ENCODE measurements at places on chromosomes 12 and 14.
A peak's percentile ranks its signal among the peaks of the same experiment; 100 is the strongest.

DNA sequence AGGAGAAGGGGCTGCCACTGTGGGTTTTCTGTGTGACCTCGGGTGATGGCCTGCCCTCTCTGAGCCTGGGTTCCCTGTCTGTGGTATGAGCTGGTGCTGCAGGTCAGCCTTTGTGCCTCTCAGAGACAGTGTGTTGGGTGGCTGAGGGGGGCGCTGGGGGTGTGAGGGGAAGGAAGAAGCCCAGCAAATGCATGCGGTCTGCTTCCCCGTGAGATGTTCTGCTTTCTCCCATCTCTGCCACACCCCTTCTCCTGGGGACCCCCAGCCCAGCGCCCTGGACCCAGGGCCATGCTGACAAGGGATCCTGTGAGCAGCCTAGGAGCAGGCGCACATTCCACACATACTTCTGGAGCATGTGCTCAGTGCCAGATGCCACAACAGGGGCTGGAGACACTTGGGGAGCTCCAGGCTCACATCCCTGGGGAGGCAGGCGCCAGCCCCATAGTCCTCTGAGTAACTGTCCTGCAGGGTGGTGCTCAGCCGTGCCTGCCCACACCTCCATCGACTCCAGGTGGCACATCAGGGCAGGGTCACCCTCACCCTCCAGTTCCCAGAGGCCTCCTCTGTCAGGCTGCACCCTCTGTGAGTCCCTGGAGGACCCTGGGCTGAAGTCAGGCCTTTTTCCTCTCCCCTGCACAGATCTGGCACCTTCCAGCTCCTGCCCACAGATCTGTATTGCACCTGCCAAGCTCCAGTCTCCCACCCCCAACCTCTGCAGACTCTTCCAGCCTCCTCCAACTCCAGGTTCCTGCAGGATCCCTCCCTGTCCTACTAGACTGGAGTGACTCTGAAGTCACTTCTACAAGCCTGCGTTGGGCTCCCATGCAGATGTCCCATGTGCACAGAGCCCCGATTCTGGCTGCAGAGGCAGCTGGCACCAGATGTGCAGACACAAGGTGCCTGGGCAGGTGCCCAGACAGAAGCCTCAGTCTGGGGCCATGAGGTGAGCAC is 205.6 kb downstream of the KIF26A start:
- no peak for DNase-seq

- no peak for DNase-seq
Observed at GRCh38 chr12:20404576-20405346, 36.4 kb downstream of the PDE3A start.

GRCh38 chr12:98645572-98646067 is 530 bp downstream of the APAF1 start:
- no peak for DNase-seq

DNA sequence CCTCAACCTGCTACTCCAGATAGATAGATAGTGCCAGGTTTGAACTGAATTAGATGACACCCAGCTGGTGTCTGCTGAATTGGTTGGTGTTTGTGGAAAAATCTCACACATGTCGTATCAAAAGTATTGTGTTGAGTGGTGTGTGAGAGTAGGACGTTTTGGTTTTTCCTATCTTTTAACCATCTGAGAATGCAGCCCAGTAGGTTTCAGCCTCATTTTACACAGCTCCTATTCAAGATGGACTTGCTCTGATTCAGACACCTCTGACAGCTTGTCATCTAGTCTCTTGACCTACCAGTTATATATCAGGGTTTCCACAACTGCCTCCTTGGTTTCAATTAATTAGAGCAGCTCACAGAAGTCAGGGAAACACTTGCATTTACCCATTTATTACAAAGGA is 254.4 kb downstream of the KTN1 start:
- DNase-seq = no peak

GRCh38 chr12:1583421-1584078 is 10.8 kb downstream of the FBXL14 start:
- peak; percentile 58 for DNase-seq

DNA sequence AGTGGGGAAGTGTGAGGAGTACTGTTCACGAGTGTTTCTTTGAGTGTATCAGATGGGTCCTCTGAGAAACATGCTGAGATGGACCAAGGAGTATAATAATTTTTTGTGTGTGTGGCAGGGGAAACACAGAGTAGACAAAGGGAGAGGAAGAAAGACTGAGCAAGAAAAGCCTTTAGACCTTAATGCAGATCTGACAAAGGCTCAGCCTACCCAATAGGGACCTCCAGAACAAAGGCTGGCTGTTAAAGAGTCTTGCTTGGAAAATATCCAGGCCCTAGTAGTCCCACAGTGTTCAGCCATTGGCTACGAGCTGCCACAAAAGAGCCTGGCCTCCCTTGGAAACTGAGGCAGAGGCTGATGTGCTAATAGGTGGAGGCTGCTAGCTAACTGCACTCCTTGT is 13.5 kb downstream of the COQ5 start:
- DNase-seq = no peak

- no peak for DNase-seq
Observed at GRCh38 chr12:14249368-14249767, 116.1 kb upstream of the ATF7IP start.

DNA sequence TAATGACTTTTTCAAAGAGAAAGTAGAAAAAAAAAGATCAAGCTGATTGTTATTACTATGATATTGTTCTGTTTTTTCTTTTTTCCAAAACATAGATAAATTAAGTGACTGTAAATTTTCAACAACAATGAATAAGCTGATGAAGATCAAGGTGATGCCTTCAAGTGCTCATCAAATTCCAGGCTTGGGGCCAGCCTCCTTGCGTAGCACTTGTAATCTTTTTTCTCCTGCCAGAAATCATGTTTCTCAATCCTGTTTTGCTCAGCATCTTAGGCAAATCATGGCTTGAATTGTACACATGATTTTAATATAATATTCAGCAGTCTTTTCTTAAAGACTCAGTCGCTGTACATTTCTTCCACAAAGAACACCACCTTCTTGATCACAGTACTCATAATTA is 333.2 kb downstream of the NPAS3 start:
- no peak for DNase-seq

DNA sequence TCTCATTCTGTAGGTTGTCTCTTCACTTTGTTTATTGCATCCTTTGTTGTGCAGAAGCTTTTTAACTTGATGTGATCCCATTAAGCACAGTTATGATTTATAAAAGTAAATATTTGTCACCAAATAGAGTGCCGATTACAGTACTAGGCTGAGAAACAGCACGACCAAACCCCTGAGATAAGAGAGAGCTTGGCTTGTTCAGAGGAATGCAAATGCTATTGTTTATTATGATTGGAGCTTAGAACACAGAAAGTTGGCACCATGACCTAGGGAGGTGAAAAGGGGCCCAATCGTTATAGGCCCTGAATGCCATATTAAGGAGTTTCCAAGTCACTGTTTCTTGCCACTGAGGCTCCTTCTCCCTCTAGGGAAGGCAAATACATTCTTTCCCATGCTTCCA is 214.9 kb downstream of the KITLG start:
- no peak for DNase-seq

DNA sequence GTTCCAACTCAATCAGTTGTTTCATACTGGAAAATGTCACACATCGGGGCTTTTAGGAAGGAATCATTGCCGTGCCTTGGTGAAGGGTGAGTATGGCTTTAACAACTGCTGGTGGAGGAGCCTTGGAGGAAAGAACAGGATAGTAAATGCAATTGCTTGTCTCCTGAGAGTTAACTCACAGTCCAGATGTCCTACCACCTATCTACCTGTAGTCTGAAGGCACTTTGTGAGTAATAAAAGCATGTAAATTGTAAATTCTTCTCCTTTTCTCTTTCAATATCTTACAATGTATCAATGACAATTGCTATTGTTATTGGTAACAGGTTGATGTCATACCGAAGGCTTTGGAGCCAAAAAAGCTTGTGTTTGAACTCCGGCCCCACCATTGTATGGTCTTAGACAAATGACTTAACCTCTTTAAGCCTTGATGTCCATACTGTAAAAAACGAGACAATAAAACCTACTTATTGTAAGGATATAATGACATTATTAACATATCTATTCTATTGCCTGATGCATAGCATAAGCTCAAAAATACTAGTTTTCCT is 397.4 kb downstream of the ADAMTS20 start:
- no peak for DNase-seq

- DNase-seq = peak; percentile 5
Observed at GRCh38 chr12:50620109-50620977, 115.6 kb downstream of the DIP2B start.

DNA sequence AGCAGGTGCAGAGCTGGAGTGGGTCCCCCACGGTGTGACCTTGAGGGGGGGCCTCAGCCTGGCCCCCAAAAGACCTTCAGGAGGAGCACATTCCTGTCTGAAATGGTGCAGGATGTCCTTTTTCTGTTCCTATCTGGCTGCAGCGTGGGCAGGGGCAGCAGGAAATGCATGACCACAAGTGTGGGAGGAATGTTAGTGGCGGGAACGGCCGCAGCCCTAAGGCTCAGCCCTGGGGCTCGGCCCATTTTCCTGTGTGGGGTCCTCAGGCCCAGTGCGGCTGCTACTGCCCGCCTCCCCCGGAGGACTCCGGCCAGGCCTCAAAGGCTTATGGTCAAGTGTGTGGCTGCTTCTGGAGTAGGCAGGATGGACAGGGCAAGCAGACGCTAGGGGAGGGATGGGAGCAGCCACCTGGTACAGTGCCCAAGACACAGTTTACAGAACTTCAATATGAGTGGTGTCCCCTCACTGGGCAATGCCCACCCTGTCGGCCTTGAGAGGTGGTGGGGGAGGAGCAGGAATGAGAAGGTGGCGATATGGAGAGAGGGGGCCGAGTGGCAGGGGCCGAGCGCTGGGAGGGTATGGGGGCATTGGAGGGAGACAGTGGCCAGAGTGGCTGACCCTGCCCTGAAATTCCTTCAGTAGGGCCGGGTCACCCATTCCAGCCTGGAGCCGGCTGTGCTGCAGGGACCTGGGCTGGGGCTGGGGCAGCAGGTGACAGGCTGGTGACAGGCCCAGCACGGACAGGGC is 137.4 kb downstream of the CALM1 start:
- no peak for DNase-seq

- DNase-seq = no peak
Observed at GRCh38 chr14:55180006-55180405, 11.4 kb downstream of the DLGAP5 start.

DNA sequence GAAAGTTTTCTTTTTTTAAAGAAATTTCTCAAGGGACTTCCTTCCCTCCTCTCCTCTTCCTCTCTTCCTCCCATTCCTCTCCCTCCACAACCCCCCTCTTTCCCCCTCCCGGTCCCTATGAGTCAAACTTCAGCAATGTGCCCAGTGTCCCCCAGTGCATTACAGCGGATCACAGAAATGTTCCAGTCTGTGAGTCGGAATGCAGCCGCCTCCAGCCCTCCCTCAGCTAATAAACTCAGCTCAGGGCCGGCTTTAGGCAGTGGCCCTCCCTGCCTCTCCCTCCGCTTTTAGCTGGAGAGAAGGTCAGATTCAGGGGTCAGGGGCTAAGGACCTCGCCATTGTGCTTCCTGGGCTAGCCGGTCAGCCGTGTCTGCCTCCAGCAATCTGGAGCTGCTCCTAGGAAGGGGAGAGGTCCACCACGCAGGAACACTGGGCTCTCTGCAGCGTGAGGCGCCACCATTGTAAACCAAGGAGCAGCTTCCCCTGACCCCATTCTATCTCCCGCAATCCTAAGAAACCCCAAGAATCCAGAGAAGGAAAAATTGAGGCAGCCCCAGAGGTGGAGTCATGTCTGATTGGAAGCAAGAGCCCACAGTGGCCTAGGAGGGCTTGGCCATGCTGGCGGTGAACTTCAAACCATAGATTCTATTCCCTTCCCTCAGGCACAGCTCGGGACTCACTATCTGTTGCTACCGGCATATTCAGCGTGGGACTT is 1.1 kb upstream of the HDAC7 start:
- DNase-seq = no peak

GRCh38 chr12:41479426-41479825 is 291.3 kb downstream of the PDZRN4 start:
- no peak for DNase-seq

- no peak for DNase-seq
Observed at GRCh38 chr12:68972595-68972994, 39.6 kb upstream of the CPM start.

GRCh38 chr12:126950266-126950665 is 1316.7 kb upstream of the TMEM132C start:
- no peak for DNase-seq

DNA sequence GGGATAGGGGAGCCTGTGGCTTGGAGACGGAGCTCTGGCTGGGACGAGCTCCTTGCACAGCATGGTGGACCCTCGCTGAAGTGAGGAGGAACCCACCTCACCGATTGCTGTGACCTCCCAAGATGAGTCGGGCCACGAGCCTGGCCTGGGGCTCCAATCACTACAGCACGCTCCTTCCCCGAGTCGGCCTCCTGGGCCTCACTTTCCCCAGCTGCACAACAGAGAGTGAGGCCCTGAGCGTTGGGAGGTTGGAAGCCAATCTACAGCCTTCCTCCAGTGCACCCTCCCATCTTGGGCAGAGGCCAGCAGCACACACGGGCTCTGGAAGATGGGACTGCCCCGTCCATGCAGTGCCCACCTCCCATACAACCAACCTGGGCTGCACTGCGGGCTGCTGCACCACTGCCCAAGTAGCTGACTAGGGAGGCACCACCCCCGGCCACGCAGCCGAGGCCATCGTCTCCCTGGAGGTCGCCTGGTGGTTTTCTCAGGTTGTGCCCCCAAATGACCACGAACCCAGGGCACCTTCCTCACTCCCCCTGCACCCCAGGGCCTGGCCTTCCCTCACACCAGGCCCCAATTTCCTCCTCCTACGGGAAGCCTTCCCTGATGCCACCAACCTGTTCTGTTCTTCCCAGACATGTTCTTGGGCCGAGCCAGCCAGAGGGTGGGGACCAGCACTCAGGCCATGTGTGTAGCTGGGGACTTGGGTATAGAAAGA is 152.3 kb upstream of the C14orf180 start:
- no peak for DNase-seq

- no peak for DNase-seq
Observed at GRCh38 chr12:43826681-43827080, 9.2 kb upstream of the TMEM117 start.

GRCh38 chr14:97382616-97383226 is 585.5 kb downstream of the VRK1 start:
- DNase-seq = no peak

DNA sequence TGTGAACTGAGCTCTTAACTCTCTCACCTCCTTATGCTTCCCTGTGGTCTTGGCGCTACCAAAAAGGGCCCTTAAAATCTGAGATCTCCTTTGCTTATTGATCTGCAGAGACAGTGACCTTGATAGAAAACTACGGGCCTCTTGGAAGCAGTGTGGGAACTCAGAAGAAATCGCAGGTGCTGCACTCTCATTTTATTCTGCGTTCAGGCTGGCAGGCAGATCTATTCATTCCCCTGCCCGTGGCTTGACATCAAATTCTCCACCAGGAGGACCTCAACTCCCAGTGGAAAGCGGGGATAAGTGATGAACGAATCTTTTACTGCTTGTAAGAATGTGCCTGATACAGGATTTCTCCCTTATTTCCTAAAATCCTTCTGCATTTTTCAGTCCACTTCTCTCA is 143.2 kb upstream of the SEL1L start:
- no peak for DNase-seq
